ENCODE measurements at places on chromosomes 5 and 9. TPM values are rescaled to one million over a fixed set of nuclear protein-coding genes. Genes with fewer than 3 reads are reported as not detected.

The GABRG2 gene
- not detected for total RNA-seq

The SPATA31A5 gene
- not detected for total RNA-seq

The NUDT12 gene
- 14.0 TPM for total RNA-seq

The OLFML2A gene
- 12.2 TPM for total RNA-seq

Data from kidney (tissue), 22 donors.